ENCODE measurements at places on chromosomes 12 and 14.

- DNase-seq: no peak
Measured at GRCh38 chr14:54589843-54590242, 22.9 kb downstream of the SAMD4A start.

GRCh38 chr14:59189786-59190368 lies 1.4 kb downstream of the DAAM1 start:
- peak; percentile 84 for DNase-seq

- peak; percentile 57 for DNase-seq
Measured at GRCh38 chr14:32469388-32470160, 140.5 kb downstream of the AKAP6 start.

DNA sequence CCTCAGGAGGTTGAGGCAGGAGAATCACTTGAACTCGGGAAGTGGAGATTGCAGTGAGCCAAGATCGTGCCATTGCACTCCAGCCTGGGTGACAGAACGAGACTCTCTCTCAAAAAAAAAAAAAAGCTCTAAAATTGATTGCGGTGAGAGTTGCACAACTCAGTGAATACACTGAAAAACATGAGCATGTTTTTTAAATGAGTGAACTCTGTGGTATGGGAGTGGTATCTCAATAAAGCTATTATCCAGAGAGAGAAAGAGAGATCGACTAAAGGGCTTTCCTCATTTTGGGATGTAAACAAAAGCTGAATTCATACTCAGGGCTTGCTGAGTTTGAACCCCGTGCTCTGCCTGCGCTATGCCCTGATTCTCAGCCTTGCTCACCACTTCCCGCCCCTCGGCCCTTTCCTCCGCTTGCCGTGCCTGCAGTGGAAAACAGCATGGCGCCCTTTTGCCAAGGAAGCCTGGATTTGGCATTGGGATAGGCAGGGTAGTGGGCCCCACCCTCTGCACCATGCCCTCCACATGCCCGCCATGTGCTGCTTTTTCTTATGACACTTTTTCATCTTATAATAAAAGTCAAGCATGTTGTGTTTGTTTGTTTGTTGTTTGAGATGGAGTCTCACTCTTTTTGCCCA lies 102.5 kb downstream of the LGMN start:
- DNase-seq: no peak

- DNase-seq: peak; percentile 16
Measured at GRCh38 chr12:68638721-68639395, 28.2 kb downstream of the RAP1B start.

- DNase-seq: peak; percentile 59
Measured at GRCh38 chr12:104736307-104736706, 221.8 kb downstream of the SLC41A2 start.

- no peak for DNase-seq
Measured at GRCh38 chr14:26856876-26857518, 259.2 kb upstream of the NOVA1 start.

- DNase-seq: no peak
Measured at GRCh38 chr14:23071921-23072539, 14.7 kb upstream of the CDH24 start.

- DNase-seq: no peak
Measured at GRCh38 chr14:51463461-51463860, 188.2 kb upstream of the FRMD6 start.

DNA sequence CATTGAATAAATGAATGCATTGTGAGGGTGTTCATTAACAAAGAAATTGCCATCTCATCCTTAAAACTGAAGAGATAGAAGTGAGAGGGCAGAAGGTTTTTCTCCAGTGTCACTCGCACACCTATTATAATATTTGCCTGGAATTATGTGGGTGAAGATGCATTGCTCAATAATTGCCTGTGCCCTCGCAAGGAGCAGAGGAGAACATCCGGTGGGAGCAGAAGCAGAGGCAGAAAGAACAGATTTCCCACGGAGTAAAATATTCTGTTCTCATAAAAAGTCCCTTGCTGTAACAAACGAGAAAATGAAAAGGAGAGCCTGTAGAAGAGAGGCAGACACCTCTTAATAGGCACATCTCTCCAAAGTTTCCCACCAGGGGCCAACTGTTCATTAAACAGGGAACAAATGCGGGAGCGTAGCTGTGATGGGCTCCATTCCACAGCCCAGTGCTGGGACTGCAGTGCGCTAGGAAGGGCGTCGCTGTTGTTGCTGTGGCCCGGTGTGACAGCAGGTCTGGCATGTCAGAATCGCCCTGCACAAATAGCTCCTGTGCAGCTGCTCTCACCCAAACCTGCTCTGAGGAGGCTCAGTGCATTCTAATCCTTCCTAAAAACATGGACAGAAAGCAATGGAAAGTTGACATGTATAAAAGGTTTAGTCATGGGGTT lies 359.8 kb downstream of the APAF1 start:
- no peak for DNase-seq

GRCh38 chr12:18578191-18578590 lies 159.6 kb downstream of the PLCZ1 start:
- DNase-seq: no peak

GRCh38 chr12:130649101-130650045 lies 66.7 kb downstream of the RIMBP2 start:
- no peak for DNase-seq

DNA sequence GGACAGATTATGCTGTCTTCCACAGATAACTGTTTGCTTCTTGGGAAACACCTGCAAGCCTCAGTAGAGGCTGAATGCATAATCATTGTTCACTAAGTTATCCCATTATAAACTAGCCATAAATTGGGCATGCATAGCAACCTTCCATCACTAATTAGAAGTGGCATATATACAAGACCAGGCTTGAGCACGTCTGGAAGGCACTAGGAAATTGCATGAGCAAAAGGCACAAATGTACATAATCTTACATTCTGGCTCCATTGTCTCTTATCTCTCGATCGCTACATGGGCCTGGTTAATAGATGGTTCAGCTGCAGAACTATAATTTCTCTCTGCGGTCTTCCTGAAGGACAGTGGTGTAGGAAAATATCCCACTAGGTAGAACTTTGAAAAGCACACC lies 679.2 kb downstream of the RPL10L start:
- DNase-seq: no peak

- DNase-seq: no peak
Measured at GRCh38 chr12:50401500-50402081, 906 bp downstream of the LARP4 start.

- DNase-seq: no peak
Measured at GRCh38 chr14:96040828-96041371, 1.7 kb downstream of the C14orf132 start.

DNA sequence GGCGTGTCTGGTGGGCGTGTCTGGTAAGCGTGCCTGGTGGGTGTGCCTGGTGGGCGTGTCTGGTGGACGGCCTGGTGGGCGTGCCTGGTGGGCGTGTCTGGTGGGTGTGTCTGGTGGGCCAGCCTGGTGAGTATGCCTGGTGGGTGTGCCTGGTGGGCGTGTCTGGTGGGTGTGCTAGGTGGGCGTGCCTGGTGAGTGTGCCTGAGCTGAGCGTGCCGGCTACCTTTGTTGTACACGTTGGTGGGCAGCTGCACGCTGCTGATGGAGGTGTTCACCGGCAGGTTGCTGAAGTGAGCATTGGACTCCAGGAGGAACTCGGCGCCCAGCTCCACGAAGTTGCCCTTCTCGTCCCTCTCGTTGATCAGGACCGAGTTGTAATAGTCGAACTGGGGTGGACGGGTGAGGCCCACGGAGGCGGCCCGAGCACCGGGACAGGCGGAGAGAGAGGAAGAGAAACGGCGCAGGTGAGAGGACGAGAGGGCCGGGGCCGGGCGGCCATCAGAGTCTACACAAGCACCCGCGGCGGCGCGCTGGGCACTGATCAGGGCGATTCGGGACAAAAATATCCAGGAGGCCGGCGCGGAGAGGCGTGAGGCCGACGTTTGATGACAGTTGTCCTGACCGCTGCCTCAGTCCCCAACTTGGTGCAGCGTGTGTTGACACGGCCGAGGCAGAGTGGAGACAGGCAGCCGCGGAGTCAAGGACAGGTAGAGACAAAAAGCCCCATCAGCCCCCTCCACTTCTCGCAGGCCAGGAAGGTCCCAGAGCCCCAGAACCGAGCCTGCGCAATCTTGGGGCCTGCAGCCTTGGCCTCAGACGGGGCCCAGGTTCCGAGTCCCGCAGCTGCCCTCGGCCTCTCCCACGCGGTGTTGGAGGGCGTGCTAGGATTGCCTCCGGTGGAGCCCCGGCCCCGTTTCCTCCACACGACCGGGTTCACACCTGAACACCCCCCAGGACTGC lies 10.5 kb downstream of the CACNA2D4 start:
- DNase-seq: peak; percentile 3

- no peak for DNase-seq
Measured at GRCh38 chr12:79560225-79560889, 130.4 kb downstream of the PAWR start.

DNA sequence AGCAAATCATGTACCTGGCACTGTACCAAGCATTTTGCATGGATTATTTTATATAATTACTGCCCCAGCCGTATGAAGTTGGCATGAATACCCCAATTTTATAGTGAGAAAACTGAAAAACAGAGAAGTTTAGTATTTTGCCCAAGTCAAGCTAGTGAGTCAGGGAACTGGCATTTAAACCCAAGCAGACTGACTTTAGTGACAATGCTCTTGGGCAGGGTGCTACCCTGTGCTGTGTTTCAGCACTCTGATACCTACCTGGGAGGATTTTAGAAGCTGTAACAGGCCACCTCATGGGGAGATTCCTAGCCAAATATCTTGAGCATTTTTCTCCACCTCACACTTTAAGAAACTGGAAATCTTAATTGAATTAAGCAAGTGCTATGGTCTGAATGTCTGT lies 98.1 kb upstream of the MAX start:
- no peak for DNase-seq

- DNase-seq: no peak
Measured at GRCh38 chr14:39246618-39247017, 12.9 kb downstream of the MIA2 start.

DNA sequence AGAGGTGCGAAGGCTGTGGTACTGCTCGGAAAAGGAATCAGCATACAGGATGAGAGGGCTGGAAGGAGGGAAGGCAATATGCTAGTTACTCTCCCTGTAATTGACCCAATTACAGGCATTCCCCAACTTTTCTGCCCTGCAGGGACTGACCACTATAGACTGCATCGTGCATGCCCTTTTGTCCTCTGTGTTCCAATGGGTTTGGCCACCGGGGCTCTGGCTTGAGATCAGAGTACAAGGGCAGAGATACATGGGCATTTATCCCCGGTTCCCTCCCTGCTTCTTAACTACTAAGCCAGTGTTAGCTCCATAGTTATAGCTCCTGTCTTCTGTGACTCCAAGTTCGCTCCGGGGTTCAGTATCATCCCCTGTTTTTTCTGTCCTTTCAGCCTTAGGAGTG lies 59.7 kb downstream of the GTF2A1 start:
- DNase-seq: no peak

DNA sequence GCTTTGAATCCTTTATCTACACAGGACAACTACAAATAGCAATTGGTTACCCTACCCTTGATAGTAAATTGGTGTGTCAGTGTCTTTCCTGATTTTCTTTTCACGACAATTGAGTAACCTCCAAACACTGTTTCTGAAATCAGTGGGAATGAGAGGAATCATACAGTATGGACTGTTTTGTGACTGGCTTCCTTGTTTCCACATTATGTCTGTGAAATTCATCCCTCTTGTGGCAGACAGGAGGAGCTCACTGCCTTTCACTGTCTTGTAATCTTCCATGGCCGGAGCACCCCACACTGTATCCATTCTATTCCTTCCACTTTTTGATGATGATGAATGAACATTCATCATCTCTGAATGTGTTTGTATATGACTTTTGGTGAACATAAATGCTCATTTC lies 164.0 kb upstream of the PZP start:
- no peak for DNase-seq

DNA sequence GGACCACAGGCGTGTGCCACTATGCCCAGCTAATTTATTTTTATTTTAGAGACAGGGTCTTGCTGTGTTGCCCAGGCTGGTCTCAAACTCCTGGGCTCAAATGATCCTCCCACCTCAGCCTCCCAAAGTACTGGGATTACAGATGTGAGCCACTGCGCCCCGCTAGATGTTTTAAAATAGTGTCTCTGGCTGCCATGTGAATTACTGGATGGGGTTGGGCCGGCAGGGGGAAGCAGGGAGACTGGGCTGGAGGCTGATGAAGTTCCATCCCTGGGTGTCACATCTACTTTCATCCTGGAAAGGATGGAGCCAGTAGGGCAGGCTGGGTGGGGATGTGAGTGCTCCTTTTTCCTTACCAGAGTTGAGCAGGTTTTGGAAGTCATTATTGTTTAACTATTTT lies 46.1 kb downstream of the DNAH10 start:
- peak; percentile 29 for DNase-seq
